ENCODE measurements at places on chromosomes 1 and 21.

GRCh38 chr21:42956824-42957630, 17.3 kb upstream of the PKNOX1 start:
- no peak for DNase-seq

DNA sequence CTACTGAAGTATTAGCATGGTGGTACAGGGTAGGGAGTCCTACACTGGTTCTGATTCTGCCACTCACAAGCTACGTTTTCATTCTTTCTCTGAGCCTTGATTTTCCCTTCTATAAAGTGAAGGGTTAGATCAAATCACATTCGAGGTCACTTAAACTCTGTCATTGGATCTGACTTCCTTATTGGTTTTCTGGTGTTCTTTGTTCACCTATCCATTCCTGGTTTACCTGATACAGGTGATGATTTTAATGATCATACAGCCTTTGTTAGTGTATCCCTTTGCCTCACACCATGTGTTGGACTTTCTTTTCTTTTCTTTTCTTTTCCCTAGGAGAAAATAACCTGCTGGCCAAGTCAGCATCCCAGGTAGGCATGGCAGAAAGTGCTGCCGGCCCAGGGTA, 74.8 kb downstream of the NOS1AP start:
- no peak for DNase-seq

DNA sequence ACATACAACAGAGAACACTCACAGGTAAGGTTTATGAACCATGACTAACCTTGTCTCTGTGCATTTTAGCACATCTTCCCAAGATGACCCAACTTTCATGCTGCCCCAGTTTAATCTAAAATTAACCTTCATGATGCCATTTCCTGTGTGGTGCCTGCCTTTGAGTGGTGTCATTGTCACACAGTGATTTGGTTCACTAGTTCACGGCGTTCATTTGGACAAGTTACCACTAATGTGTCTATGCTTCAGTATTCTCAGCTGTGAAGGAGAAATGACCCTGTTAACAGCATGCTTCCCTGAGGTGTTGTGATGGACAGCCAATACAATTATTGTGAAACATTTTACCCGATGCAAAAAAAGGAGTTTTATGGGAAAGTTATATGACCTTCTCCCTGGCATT, 693.1 kb downstream of the RWDD3 start:
- no peak for DNase-seq

- DNase-seq = no peak
Observed at GRCh38 chr1:232109391-232109790, 482.8 kb downstream of the DISC1 start.

- DNase-seq = no peak
Observed at GRCh38 chr21:42623694-42624093, 29.7 kb upstream of the PDE9A start.

DNA sequence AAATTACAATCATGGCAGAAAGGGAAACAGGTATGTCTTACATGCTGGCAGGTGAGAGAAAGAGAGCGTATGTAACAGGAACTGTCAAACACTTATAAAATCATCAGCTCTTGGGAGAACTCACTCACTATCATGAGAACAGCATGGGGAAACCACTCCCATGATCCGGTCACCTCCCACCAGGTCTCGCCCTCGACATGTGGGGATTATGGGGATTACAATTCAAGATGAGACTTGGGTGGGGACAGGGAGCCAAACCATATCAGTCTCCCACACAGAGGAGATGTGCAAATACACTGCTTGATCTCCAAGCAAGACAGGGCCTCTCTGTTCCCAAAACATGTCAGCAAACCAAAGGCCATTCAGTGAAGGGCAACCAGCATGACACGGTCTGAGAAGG, 27.4 kb downstream of the LMX1A start:
- no peak for DNase-seq

DNA sequence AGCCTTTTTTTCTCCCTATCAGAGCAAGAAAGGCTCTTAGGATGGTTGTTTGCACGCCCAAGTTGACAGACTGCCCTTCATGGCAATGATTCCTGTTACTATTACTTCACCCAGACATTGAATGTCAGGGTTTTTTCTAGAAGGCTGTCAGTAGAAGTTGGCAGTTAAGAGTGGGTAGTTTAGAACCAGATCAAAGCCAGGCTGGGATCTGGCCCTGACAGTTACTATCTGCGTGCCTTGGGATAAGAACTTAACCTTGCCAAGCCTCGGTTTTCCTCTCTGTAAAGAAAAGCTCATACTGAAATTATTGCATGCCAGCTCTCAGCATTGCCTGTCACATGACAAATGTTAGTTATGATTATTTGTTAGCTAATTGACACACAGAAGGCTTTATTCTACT, 58.7 kb upstream of the PPP2R5A start:
- no peak for DNase-seq
